ENCODE measurements at places on chromosomes 12 and 14. TPM values are rescaled to one million over a fixed set of nuclear protein-coding genes. Genes with fewer than 3 reads are reported as not detected.
A peak's percentile ranks its signal among the peaks of the same experiment; 100 is the strongest.

DNA sequence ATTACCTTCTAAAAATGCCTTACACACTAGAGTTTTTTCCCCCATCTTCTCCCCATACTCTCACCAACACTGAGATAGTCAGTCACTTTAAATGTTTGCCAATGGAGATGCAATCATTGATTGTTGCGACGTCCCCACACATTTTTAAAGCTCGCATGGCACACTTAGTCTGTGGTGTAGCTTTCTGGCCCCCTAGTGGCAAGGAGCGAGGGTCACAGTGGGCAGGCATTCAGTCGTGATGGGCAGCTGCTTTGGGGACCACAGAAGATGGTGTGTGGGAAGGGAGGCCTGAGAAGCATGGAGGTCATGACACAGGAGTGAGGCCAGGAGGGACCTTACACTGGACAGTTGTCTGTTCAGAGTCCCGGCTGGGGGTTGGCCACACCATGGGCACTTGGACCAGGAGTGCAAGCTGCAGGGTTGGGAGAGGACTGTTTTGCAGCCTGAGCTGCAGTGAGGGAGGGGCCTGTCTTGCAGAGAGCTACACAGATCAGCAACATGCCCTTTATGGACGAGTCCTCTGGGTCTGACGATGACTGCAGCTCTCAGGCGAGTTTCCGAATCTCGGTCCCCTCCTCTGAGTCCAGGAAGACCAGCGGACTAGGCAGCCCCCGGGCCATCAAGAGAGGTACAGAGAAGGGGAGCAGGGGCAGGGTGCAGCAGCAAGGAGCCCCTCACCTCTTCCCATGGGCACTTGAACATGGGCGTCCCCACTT lies 28.6 kb downstream of the PIGH start:
- DNase-seq, result peak; percentile 72

GRCh38 chr14:30143627-30144026 lies 216.0 kb upstream of the PRKD1 start:
- DNase-seq, result no peak

DNA sequence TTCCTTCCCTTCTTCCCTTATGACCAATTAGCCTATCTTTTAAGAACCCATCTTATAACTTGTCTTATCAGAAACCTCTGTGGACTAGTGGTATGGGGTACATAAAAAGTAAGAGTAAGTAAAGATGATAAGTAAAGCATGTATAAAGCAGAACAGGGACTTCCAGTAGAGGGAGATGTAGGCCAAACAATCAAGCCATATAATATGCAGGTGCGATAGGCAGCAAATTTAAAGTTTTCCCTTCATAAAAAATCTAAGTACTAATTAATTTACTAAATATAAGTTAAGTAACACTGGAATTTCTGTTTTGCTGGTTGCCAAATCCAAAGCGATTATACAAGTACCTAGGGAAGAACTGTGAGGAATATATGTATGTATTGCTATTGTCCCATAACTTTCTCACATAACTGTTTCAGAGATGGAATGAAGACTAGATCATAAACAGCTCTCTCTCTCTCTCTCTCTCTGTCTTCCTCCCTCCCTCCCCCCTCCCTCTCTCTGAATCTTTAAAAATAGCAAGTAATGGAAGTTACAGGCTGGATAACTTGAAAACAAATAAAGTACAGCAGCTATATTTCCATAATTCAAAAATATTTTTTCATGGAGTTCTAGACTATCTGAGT lies 25.7 kb downstream of the METTL25 start:
- DNase-seq, result no peak

DNA sequence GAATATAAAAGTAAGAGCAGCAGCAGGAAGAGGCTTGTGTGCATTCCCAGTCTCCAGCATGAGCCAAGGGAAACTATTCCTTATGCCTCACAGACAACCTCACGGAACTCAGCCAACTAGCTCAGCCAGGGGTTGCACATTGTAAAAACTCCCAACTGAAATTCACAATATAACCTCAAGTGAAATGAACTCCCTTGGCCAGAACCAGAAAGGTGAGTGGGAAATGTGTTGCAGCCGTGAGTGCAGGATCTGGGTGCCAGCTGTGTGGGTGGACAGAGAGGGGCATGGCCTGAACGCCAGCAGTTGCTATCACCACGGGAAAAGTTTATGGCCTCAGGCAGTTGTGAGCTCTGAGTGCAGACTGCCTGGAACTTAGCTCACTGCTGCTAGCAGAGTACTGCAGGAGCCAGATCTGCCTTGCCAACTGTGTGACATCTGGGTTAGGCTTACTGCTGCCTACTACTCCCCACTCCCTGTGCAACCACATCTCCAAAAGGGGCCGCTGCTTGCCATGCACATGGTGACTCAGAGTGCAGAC lies 2.3 kb upstream of the CLEC1A start:
- DNase-seq, result no peak

The NAB2 gene
- 16.5 TPM for total RNA-seq

- no peak for DNase-seq
Observed at GRCh38 chr12:83996671-83997070, 915.9 kb downstream of the SLC6A15 start.

DNA sequence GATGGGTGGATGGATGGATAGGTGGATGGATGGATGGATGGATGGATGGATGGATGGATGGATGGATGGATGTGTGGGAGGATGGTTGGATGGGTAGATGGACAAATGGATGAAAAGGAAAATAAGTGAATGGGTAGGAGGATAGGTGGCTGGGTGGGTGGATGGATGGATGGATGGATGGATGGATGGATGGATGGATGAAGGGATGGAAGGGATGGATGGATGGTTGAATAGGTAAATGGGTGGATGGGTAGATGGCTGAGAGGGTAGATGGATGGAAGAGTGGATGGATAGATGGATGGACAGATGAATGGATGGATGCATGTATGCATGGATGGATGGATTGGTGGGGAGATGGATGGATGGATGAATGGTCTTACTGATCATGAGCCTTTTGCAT lies 36.5 kb downstream of the MAP1LC3B2 start:
- no peak for DNase-seq

The NRXN3 gene
- total RNA-seq, result 2.9 TPM

The CCDC197 gene
- total RNA-seq, result not detected

The TMPRSS12 gene
- not detected for total RNA-seq

The DIO2 gene
- total RNA-seq, result 0.04 TPM

DNA sequence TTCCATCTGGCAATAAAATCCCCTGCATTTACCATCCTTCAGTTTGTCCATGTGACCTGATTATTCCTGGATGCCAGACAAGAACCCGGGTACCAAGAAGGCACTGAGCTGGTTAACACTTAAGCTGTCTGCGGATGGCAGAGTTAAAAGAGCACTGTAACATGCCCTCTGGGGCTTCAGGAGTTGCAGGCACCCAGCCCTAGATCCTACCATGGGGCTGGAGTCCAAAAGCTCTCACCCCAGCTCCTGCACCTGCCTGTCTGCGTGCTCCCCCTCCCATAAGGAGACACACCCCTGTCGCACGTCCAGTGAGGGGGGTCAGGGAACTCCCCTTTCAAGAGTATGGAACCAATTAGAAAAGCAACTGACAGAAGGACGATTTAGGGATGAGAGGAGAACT lies 14.6 kb upstream of the FBXO34 start:
- DNase-seq, result no peak

- DNase-seq, result no peak
Observed at GRCh38 chr14:61581955-61582615, 113.2 kb upstream of the HIF1A start.

GRCh38 chr12:20077618-20078017 lies 290.7 kb upstream of the PDE3A start:
- no peak for DNase-seq

DNA sequence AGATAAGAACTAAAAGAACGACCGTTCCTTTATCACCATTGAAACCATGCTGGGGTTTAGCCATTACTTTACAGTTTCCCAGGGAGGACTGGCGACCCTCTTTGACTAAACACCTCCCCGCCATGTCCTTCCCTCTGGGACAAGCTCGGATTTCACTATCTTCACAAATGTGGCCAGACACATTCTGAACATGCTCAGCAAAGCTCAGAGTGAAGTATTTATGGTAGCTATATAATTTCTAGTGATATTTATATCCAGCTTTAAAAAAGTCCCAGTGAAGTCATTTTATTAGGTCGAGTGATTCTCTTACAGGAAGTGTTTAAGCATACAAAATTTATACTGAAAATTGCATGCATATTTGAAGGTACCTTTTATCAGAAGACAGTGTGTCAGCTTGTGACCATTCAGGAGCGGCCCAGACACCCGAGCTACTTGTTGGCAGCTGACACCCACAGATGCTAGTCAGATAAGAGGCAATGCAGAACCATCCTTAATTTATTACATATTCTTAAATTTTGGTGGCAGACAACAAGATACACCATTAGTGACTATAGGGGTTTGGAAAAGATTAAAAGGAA lies 36.8 kb downstream of the NIN start:
- no peak for DNase-seq

DNA sequence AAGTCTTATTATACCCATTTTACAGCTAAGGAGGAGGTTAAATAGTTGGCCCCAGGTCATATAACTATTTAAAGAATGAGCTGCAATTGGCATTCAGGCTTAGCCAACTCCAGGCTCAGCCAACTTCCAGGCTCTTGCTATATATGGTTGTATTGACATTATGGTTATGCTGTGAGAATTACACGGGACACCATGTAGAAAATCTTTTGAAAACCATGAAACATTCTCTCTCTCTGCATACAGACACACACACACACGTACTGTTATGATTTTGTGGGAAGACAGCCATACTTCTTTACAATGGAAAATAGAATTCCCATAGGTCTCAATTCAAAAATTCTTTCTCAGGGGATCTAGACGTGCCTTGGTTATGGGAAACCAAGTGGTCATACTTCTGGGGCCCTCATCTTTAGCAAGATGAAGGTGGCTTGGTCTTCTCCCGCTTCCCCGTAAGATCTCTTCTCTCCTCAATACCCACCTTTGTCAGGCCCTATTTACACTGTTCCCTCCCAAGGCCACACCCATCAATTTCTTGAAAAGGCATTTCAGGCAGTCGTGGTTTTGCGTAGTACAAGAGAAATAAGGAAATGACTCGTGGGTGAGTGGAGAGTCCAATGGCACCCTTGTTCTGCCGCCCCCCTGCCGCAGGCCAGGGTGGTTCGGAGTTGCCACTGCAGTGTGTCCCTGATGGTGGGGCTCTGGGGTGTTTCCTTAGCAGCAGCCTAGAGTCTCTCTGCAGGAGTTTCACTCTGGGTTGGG lies 10.0 kb upstream of the GPRC5A start:
- DNase-seq, result no peak

DNA sequence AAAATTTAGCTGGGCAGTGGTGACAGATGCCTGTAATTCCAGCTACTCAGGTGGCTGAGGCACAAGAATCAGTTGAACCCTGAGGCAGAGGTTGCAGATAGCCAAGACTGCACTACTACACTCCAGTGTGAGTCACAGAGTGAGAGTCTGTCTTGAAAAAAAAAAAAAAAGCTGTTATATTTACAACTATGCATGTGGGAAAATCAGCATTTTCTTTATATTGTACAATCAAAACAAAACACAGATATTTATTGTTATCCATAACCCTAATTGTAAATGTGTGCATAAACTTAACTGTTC lies 12.5 kb downstream of the C1R start:
- DNase-seq, result no peak

DNA sequence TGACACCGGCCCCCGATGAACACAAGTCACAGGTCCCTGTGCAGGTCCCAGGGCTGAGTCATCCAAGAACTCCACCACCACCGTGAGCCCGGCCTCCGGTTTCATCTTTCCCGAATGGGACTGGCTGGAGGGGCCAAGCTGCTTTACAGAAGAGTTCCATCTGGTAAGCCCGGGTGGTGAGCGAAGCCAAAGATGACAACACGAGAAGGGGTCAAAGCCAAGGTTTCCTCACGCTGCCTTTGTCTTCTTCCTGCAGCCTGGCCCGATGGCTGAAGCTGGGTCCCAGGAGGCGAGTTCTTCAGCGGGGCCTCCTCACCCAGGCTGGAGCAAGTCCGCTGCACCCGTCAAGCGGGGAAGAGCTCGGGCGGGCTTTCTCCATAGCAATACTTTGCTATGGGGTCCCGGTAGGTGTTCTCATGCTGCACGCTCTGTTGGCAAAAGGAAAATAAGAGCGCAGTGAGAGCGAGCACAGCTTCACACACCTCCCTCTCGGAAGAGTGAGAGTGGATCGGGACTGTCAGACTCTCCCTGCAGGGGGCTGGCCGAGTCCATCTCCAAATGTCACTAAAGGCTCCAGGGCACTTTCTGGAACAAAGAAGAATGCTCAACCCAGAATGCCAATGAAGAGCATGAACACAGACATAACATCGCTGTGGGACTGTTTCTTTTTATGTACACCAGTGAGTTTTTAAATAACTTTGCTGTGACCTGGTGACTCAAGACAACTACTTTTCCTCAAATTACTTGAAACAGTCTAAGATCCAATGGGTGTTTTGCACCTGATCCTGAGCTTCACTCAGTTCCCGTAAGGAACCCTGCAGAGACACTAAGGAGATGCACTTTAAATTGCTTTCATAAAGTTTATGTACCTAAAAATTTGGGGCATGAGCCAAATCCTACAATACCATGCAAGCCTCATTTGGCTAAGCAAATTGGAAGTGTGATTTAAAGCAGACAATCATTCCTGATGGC lies 20.1 kb downstream of the SPRING1 start:
- no peak for DNase-seq

DNA sequence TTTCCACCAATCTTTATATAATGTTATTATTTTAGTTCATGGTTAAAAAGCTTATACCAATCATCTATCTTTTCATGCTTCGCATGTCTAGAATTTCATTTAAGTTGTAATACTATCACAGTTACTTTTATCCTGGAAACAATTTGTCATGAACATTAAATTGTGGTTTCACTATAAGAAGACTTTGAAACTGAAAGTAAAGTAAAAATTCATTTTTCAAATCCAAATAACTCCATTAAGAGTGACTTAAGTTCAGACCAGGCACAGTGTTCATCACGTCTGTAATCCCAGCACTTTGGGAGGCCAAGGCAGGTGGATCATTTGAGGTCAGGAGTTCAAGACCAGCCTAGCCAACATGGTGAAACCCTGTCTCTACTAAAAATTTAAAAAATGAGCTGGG lies 12.4 kb downstream of the ESR2 start:
- no peak for DNase-seq

DNA sequence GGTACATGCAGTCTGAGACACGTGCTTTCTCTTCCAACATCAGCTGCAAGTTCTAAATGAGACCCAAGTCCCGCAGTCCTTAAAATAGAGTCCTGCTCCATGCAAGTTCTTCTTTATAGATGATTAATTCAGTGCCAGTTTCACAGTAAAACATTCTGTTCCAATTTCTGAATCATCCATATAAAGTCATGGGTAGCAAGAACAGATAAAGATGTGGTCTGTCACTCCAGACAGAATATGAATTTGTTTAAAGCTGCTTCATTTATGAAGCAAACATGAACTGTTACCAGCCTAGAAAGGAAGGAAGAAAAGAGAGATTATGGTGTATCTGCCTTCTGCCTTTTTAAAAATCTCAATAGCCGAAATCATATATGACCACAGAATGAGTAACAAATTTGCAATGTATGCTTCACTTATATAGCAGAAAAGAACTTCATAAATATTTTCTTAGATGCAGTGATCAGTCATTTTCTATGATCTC lies 83.3 kb downstream of the KITLG start:
- DNase-seq, result no peak

The RFC5 gene
- 34.5 TPM for total RNA-seq

The OR6C70 gene
- not detected for total RNA-seq
